Upper lobe of right lung (tissue), 1 donor: ENCODE measurements at places on chromosomes 5 and 9. TPM values are rescaled to one million over a fixed set of nuclear protein-coding genes. Genes with fewer than 3 reads are reported as not detected.

GRCh38 chr5:67009028-67009427 is 187.6 kb downstream of the CD180 start:
- H3K27ac ChIP-seq: no peak overlapping the region
- peaks cover 40% of the 10 kb centered on the region for H3K4me1 ChIP-seq
- no peaks in the 10 kb centered on the region for H3K27me3 ChIP-seq
- H3K36me3 ChIP-seq: no peaks in the 10 kb centered on the region
- no peak for DNase-seq
- H3K4me3 ChIP-seq: no peak overlapping the region

- no peak overlapping the region for H3K4me3 ChIP-seq
- H3K27me3 ChIP-seq: no peaks in the 10 kb centered on the region
- no peak overlapping the region for H3K27ac ChIP-seq
- H3K36me3 ChIP-seq: no peaks in the 10 kb centered on the region
- no peaks in the 10 kb centered on the region for H3K4me1 ChIP-seq
Measured at GRCh38 chr5:160685695-160686094, 166.3 kb downstream of the ATP10B start.

DNA sequence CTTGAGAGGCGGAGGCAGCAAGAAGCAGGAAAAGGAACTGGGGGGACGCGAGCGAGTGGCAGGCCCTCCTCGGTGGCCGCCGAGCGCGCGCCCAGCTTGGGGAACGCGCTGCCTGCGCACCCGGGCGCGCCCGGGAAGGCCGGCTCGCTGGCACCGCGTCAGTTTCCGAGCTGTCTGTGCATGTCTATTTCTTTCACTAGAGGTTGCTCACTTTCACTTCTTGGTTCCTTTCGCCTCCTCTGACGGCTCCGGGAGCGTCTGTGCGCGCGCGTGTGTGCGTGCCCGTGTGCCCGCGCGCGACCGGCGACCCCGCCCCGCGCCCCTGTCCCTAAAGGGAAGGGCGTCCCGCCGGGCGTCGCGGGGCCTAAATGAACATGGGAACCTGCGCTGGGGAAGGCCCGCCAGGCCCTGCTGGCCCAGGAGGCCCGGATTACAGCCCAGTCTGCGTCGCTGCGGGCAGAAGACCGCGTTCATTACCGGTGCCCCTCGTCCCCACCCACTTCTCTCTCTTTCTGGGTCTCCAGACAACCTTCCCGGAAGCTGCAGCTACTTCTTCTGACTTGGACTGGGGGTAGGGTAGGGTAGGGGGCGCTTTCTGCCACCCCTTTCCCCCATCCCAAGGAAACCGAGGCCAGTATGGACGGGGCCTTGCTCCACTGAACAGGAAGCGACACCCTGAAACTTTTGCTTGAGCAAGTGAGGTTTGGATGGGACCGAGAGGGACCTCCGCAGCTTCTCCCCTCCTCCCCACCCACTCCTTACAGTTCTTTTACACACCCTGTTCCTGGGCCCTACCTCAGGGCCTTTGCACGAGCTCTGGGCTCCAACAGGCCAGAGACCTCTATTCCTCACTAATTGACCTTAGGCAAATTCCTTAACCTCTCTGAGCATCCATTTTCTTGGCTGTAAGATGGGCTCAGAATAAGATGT is 205.8 kb upstream of the IER5L start:
- H3K27ac ChIP-seq: peak overlapping the region; percentile 96
- peak overlapping the region; percentile 69 for H3K4me3 ChIP-seq
- DNase-seq: peak; percentile 91

- H3K27me3 ChIP-seq: no peaks in the 10 kb centered on the region
- no peak for DNase-seq
- no peak overlapping the region for H3K27ac ChIP-seq
- H3K4me1 ChIP-seq: peaks cover 12% of the 10 kb centered on the region
- no peak overlapping the region for H3K4me3 ChIP-seq
Measured at GRCh38 chr5:173691931-173692330, 75.5 kb upstream of the BOD1 start.

DNA sequence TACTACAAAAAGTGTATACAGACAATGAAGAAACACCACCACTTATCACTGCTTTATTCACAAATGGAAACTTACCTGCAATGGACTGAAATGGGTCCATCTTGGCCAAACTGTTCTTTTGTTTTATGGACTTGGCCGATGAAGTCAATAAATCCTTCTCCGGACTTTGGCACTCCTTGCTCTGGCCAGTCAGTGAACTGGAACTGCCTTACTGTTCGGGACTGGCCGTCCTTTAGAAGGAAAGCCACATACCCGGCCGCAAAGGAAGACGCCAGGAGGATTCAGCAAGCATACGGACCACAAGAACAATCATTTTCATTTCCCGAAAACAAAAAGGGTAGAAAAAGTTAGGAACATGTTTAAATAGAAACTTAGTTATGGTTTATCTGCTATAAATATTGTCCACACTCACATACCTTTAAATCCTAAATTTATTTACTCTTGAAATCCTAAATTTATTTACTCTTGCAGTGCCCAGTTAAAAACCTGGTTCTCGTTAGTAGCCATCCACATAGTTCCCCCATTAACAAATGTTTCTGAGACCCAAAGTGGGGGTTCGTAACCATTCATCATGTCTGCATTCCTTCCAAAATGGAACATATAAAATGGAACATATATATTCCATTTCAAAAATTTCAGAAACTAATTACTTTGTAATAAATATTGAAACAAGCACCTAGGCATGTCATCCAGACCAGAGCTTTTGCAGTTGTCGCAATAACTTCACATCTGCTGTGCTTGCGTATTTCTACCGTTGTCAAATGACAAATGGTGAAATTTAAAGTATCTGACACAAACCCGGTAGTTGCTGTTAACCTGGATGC is 532.1 kb upstream of the DMAC1 start:
- H3K4me3 ChIP-seq: no peak overlapping the region
- no peak for DNase-seq
- H3K36me3 ChIP-seq: no peaks in the 10 kb centered on the region
- H3K27ac ChIP-seq: no peak overlapping the region
- H3K4me1 ChIP-seq: no peaks in the 10 kb centered on the region

Gene BARX1
- not detected for total RNA-seq

Gene CATSPER3
- 0.87 TPM for total RNA-seq

Gene FCHO2
- total RNA-seq: 83.9 TPM

Gene ARHGEF28
- total RNA-seq: 22.3 TPM
